ENCODE measurements at places on chromosomes 3 and 15.

GRCh38 chr3:114939920-114940319 is 207.2 kb downstream of the ZBTB20 start:
- no peak for DNase-seq

- no peak for DNase-seq
Observed at GRCh38 chr3:52498137-52499054, 3.3 kb downstream of the STAB1 start.

DNA sequence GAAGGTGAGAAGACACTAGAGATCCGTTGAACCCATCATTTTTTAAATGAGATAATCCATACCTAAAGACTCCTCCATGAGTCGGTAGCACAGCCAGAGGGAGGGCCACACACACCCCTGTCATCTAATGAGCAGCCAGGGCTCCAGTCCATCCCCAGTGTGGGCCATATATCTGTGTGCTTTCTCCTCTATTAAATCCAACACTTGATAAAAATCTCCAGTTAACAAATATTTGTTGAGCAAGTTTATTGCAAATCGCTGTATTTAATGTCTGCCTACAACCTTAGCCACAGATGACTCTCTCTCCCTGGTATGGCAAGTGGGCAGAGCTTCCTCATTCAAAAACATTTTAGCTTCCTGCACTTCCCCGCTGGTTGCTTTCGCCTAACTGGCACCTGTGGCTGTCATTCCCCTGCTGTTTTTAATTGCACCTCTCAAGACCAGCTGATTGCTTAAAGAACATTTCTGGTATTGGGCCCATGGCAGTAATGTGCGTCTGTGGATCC is 82.8 kb downstream of the SMAD3 start:
- DNase-seq, result no peak

DNA sequence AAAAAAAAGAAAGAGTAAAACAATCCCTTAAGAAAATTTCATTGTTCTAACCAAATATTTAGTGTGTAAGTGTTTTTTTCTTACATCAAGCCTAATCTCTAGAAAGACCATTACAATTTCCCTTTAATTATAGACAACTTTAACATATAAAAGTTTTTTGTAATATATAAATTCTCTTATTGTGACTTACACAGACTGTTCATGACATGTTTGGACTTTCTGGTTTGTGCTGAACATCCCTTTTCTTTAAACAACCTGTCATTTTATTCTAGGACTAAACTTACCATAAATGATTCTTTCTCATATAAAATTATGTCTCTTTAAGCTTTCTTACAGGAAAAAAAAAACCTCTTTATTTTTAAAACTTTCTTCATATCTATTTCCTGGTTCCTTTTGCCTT is 13.0 kb upstream of the BTLA start:
- no peak for DNase-seq

- no peak for DNase-seq
Observed at GRCh38 chr3:138594150-138594934, at the start of gene CEP70. Gene CEP70, minus strand, starts transcription at chr3:138594260. Its CDS starts 21,333 bp downstream, at chr3:138572927.

All from anterior cingulate cortex (tissue), 58 donors.